ENCODE measurements at places on chromosomes 2 and 18.

GRCh38 chr2:117723888-117724434, 90.5 kb upstream of the DDX18 start:
- DNase-seq: no peak

GRCh38 chr2:11726384-11726783, 20.0 kb upstream of the LPIN1 start:
- DNase-seq: no peak

GRCh38 chr2:210528716-210529115, 27.7 kb upstream of the CPS1 start:
- no peak for DNase-seq

DNA sequence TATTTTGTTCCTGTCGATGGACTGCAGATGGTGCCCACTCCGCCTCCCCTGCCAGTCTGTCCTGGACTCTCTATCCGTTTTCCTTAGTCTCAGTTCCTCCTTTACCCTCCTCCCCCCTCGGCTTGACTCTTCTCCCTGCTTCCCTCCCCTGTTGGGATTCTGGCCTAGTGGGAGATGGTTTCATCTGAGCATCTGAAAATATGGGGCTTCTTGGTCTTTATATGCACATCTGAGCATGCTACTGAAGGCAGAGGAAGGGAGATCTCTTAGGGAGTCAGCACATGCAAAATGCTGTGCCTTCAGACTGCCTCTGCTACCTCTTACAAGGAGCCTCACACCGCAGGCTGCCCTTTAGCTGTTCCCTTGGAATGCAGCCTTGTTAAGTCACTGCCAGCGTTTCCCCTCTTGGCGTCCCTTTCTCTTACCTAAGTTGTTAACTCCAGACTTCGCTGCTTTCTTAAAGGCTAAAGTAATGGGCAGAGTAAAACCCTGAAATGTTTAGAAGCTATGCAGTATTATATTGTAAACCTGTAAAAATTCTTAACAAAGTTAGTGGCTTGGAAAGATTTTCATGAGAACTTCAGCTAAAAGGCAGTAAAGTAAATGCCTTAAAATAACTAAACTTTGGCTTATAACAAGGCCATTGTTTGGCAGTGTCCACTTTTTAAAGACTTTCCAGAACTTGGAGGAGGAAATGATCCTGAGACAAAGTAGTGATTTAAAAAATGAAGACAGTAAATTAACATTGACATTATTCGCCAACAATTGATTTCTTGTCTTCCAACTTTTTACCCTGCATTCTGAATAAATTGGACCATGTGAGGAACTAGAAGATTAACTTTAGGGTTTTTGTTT, 49.8 kb downstream of the LDLRAD4 start:
- no peak for DNase-seq

- no peak for DNase-seq
Measured at GRCh38 chr2:27689424-27689823, 25.7 kb downstream of the SLC4A1AP start.

GRCh38 chr2:231161877-231162329, 36.5 kb upstream of the ARMC9 start:
- DNase-seq: peak; percentile 79

DNA sequence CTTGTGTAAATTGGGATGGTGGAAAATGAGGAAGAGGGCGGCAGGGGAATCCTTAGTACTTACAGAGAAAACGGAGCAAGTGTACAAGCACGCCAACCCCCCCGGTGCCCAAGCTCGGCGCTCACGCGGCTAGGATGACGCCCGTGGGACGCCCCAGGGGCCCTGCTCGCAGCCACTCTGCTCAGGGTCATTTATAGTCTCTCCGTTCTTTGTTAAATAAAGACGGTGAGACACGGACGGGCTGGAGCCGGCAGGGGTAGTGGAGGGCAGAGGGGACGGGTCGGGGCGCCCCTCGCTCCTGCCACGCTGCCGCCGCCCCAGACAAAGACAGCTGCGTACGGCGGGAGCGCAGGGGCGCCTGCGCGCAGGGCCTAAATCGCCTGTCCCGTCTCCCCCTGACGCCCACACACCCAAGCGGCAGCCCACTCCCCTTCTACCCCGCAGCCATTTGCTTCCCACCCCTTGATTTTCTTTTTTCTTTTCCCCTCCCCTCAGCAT, 37.8 kb downstream of the PCBP1 start:
- DNase-seq: no peak

DNA sequence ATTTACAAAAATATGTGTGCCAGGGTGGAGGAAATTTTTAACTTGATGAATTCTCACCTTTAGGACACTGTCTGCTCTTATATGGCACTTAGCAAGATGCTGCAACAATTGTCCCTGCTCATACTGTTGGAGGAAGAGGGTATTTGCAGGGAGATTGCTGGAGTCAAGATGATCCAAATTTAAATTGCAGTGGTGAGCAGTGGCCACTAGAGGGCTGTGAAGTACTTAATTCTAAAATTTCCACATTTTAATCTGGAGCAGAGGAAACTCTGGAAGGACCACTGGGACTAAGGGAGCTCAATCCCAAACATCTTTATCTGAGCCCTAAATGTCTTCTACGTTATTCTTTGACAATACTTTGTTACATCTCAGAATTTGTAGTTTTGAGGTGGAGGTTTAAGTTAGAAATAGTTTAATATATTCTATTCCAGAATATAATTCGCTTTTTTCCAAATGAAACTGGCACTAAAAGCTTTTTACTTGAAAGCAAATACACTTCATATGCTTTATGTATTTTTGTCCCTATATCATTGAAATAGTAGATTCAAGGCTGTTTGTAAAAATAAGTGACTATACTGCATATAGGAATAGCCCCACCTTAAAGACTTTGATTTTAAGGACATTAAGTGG, 33.0 kb upstream of the PTH2R start:
- no peak for DNase-seq

DNA sequence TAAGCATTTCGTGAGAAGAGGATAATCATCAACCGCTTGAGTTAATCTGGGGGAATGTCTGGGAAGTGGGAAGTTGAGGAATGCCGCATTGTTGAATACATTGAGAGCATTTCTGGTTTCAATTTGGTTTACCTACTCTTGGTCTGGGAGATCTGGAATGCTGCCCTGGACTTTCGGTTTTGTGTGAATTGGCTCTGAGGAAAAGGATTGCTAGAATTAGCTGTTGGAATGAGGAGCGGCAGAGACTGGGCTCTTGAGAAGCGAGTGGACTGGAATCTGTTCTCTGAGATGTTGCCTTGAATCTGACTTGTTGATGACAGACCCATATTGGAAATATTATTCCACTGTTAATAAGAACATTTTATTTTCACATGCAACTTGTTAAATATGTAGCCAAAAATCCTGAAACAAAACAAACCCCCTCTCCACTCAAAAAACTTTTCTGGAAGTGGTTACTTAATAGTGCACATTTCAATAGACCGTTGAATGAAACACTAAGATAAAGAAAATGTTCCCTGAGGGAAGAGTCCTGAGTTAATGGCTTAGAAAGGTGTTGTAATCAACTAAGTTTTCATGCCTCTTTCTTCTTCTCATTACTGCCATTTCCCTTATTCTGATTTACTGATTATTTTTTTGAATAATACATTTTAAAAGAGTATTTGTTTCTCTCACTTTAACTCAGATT, 50.8 kb downstream of the PTPRM start:
- peak; percentile 70 for DNase-seq

DNA sequence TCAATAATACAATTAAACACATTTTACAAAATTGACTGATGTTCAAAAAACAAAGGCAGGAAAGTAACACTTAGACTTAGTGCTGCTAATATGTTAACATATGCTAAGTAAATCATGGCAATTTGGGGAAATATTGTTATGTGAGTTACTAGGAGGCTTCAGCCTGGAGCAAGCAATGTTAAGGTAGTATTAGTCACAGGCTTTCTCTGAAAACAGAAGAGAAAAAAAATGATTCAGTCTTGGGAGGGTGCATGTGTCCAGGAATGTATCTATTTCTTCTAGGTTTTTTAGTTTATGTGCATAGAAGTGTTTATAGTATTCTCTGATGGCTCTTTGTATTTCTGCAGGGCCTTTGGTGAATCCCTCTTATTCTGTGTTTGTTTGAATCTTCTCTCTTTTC, 345.8 kb upstream of the TFPI start:
- DNase-seq: no peak

DNA sequence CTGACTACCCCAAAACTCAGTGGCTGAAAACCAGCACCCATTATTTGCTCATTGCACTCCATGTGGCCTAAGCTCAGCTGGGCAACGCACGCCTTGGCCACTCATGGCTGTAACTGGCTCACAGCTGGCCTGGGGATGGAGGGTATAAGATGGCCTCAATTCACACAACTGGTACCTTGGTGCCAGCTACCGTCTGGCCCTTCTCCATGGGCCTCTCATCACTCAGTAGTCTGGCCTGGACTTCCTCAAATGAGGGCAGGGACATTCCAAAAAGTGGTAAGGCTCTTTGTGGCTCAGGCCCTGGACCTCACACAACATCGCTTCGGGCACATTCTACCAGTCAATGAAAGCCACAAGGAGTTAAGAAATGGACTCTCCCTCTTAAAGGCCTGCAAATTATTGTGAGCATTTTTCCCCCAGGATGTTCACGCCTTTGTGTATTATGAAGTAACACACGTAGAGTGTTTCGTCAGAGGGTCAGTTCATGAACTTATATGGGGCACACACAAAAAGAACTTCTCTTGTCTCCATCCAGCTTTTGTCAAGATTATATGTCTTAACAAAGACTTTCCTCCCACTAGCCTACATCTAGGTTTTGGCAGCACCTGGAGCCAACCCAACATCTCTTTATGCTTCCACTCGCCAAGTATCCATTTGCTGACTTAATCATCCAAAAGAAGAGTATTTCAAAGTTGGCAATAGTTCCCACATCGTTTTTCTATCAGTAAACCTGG, 145.2 kb downstream of the CCBE1 start:
- no peak for DNase-seq

- no peak for DNase-seq
Measured at GRCh38 chr18:26502823-26503222, 45.5 kb downstream of the KCTD1 start.

- DNase-seq: no peak
Measured at GRCh38 chr2:235639885-235640284, 146.0 kb downstream of the AGAP1 start.

- no peak for DNase-seq
Measured at GRCh38 chr2:233996000-233996399, 54.5 kb upstream of the SPP2 start.

GRCh38 chr2:49664827-49665226, 510.5 kb upstream of the FSHR start:
- no peak for DNase-seq

DNA sequence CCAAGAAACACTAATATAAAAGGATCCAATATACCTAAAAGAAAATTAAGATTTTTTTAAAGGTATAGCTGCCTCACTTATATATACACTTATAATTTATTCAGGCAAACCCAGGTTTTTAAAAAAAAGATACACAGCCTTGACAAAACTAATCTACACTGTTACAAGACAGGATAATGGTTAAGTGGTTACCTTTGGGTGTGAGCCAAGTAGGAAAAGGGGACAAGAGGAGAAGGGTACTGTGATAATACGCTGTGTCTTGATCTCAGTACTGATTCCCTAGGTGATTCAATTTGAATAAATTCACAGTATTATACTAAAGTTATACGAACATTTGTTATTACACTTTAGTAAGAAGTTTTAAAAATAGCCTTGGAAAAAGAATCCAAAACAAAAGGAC, 30.6 kb downstream of the KLHL41 start:
- no peak for DNase-seq

GRCh38 chr18:33282142-33282541, 158.4 kb downstream of the CCDC178 start:
- DNase-seq: no peak

DNA sequence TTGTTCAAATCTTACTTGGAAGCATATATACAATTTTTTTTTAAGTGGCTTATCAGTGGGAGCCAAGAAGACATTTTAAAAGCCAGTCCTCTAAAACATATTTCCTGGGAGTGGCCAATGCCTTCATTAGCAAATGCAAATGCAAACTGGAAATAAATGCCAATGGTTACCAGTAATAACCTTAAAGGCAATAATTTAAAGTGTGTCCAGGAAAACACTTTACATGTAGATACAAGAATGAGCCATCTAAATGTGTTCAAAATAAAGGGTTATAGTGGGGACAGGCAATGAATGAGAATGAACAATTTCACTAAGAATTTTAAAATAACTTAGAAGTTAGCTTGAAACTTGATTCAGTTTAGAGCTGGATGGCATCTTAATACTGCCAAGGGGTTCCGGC, 64.2 kb downstream of the FARSB start:
- no peak for DNase-seq

DNA sequence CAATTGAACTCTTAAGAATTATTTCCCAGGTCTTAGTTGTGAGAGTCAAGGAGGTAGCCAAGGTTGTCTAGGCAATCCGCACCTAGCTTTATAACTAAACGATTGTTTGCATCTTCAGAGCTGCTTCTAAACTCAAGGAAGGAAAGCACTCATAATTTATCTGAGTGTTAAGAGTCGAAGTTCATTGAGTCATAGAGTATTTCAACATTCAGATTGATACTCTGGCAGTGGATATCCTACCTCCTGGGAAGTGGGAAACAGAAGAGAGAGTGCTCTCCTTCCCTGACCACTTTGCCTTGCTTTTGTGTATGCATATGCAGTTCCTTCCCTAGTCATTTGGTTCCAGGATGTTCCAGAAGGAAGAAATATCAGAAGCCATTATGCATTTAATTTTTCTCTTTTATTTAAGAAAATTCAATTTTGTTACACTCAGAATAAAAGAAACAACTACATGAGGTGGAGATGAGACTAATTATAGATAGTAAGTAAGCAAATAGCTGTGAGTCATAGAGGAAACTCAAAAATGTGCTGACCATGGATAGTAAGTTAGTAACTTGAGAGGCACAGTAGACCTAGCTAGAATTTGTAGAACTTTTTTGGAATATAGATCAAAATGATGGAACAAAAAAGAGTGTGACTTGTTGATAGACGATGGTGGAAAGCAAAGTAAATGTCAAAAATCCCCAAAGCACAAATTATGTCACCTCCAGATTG, 35.4 kb upstream of the FSHR start:
- no peak for DNase-seq

- no peak for DNase-seq
Measured at GRCh38 chr2:134177351-134177931, 76.4 kb upstream of the MGAT5 start.

DNA sequence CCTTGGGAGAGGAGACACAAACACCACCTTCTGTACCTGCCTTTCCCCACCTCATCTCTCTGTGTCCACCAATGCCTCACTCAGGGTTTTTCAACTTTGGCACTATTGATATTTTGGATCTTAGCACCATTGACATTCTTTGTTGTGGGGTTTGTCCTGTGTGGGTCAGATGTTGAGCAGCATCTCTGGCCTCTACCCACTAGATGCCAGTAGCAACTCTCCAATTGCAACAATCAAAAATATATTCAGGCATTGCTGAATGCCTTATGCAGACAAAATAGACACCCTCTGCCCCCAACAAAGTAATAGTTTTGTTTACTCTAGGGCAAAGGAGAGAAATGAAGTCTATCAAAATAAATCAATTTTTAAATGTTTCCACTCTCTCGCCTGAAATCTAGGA, 1384.3 kb upstream of the NXPH2 start:
- no peak for DNase-seq

Measured in amniotic stem cell (primary cell).